Dorsolateral prefrontal cortex (tissue), 122 donors: ENCODE measurements at places on chromosomes 11 and 22. TPM values are rescaled to one million over a fixed set of nuclear protein-coding genes. Genes with fewer than 3 reads are reported as not detected.

GRCh38 chr22:46563381-46564083 is 26.1 kb upstream of the CELSR1 start:
- DNase-seq, result peak; percentile 54

DNA sequence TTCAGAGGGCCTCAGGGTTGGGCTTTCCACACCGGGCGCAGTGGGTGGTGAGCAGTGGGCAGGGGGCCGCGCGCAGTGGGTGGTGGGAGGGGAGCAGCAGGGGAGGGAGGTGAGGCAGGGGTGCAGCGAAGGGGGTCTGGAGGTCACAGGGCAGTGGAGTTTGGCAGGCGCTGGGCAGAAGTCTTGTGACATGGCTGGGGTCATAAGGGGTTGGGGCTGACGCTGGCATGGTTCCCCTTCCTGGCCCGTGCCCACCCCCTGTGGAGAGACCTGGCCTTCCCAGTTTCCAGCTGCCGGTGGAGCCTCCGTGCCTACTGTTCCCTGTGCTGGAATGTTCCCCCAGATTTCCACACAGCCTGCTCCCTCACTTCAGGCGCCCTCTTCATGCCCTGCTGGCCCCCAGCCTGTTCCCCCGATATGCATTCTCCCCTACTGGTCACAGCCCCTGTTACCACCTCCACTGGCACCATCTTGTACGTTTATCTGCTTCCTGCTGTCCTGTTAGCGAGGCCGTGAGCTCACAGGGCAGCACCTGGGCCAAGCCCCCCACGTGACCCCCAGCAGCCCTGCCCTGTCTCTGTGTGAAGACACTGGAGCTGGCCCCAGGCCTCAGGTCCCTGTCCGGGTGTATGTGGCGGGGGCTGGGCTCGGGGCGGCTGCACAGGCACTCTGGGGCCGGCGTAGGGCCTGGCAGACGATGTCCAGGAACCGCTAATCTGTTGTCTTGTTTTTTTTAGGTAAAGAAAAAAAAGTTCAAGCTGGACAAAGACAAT is 111.6 kb downstream of the KCNQ1OT1 start:
- DNase-seq, result peak; percentile 31

GRCh38 chr11:104679258-104679657 is 219.0 kb downstream of the CASP12 start:
- no peak for DNase-seq

GRCh38 chr11:70326365-70326811 is 55.9 kb downstream of the PPFIA1 start:
- DNase-seq, result no peak

GRCh38 chr11:32062540-32062939 is 28.3 kb upstream of the RCN1 start:
- no peak for DNase-seq

- DNase-seq, result no peak
Measured at GRCh38 chr11:102138670-102139069, 28.4 kb downstream of the YAP1 start.

- DNase-seq, result no peak
Measured at GRCh38 chr11:65960824-65961266, 689 bp upstream of the SART1 start.

GPR83 gene
- total RNA-seq, result 9.1 TPM

GRCh38 chr11:36057379-36058042 is 113.6 kb downstream of the LDLRAD3 start:
- no peak for DNase-seq

GRCh38 chr11:75449776-75450175 is 16.8 kb upstream of the KLHL35 start:
- no peak for DNase-seq

GRCh38 chr11:19980957-19981669 is 179.2 kb downstream of the DBX1 start:
- no peak for DNase-seq

GRCh38 chr22:49186293-49186692 is 641.4 kb downstream of the BRD1 start:
- DNase-seq, result no peak

- DNase-seq, result no peak
Measured at GRCh38 chr11:117691516-117691915, 105.5 kb downstream of the DSCAML1 start.

DNA sequence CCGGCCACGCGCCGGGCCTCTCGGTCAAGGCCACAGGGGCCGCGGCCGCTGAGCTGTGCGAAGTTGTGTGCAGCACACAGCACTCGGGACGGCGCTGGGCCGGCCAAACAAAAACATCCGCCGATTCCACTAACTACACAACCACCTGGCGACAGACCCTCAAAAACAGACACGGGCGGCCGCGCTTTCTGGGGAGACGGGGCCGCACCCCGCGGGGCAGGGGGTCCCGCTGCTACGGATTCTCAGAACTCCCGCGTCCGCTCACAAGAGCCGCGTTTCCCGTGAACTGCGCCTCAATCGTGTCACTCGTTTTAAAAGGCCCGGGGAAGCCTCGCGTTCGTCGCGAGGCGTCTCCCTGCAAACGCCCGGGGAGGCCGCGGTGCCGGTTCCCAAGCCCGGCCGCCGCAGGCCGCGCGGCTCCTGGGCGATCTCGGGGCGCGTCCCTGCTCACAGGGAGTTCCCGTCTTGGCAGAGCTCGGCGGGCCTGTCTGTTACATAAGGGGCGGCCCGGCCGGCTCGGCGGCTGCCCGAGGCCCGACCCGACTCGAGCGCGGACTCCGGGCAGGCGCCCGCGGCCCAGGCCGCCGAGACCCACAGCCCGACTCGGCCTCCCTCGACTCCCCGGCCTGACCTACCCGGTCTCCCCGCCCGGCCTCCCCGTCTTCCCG is 936 bp downstream of the BRD1 start:
- DNase-seq, result no peak
